ENCODE measurements at places on chromosomes 7 and 10. TPM values are rescaled to one million over a fixed set of nuclear protein-coding genes. Genes with fewer than 3 reads are reported as not detected.

HYAL4 gene
- not detected for total RNA-seq

OPALIN gene
- not detected for total RNA-seq

NFKB2 gene
- 251 TPM for total RNA-seq

SPDYE1 gene
- not detected for total RNA-seq

DNA sequence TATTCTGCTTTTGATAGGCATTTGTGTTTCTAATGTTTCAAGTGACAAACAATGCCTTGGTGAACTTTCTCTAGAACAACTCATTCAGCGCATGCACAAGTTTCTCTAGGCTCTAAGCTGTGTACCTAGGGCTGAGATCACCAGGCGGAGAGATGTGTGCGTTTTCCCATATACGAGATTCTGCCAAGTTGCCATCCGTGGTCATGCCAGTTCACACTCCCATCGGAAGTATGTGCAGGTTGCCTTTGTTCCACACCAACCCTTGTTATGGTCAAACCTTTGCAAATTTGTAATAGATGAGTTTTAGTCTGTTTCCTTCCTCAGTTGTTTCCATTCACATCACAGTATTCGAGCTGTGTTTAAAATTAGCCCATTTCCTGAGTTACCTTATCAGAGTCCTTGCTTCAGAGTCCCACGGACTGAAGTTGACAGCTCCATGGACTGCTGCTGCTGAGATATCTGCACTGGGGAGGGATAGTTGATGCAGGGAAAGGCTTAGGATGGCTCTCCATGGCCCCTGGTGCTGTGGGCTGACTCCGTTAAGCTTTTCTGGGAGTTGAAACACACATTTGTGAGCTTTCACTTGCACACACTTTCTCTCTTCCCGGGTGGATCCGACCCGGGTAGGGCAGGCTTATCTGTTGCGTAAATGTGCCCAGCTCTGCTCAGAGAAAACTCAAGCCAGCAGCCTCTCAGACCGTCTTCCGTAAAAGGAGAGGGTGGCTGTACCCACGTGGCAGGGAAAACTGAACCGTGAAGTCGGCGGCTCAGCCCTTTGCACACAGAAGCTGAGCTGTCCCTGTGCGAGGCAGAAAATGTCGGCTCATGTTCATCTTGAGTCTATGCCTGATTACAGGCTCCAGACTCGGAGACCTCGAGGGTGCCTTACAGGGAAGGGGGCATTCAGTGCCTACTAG, 49.4 kb downstream of the HK1 start:
- peaks cover 60% of the 10 kb centered on the region for H3K4me1 ChIP-seq
- DNase-seq = peak; percentile 35
- H3K27me3 ChIP-seq = no peaks in the 10 kb centered on the region
- H3K36me3 ChIP-seq = peaks cover 45% of the 10 kb centered on the region

GRCh38 chr7:16422103-16422435, 731 bp upstream of the CRPPA start:
- peaks cover 1% of the 10 kb centered on the region for H3K36me3 ChIP-seq
- peaks cover 24% of the 10 kb centered on the region for H3K4me1 ChIP-seq
- H3K27me3 ChIP-seq = no peaks in the 10 kb centered on the region
- no peak for DNase-seq

DNA sequence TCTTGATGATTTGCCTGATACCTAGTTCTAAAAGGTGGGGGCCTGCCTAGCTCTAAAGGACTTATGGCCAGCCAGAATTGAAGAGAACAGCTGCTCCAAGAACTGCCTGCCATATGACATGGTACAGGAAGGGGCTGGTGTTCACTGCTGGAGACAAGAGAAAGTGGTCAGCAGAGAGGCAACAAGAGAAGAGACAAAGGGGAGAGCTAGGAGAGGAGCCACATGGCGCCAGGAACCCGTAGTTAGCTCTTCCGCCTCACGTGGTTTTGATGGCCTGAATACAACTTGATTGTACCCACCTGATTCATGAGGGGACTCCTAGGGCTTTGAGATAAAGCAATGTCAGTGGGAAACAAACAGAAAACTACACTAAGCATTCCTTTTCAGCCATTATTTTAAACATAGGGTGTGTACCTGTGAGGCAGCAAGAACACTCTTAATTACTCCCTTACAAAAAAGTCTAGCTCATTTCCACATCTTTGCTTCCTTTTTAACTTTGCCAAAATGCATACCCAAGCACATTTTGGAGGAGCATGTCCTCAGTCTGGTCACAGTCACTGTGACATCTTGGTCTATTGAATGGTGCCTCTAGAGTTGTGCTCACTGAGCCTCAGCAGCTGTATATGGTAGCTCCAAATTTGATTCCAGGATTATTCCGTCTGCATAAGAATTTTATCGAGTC, 71.6 kb downstream of the CCDC71L start:
- H3K27me3 ChIP-seq = peaks cover 5% of the 10 kb centered on the region
- no peak for DNase-seq
- no peak overlapping the region for H3K27ac ChIP-seq
- H3K4me3 ChIP-seq = no peak overlapping the region
- H3K36me3 ChIP-seq = no peaks in the 10 kb centered on the region

- no peaks in the 10 kb centered on the region for H3K27me3 ChIP-seq
- no peak for DNase-seq
- H3K4me3 ChIP-seq = no peak overlapping the region
- H3K4me1 ChIP-seq = no peaks in the 10 kb centered on the region
- no peak overlapping the region for H3K27ac ChIP-seq
These were observed 81.3 kb downstream of the ZRANB1 start for GRCh38 chr10:125023255-125023654.

GRCh38 chr7:3725155-3726059, 424.4 kb downstream of the SDK1 start:
- H3K27ac ChIP-seq = no peak overlapping the region
- no peaks in the 10 kb centered on the region for H3K36me3 ChIP-seq
- H3K4me3 ChIP-seq = no peak overlapping the region
- H3K27me3 ChIP-seq = peaks cover 2% of the 10 kb centered on the region

DNA sequence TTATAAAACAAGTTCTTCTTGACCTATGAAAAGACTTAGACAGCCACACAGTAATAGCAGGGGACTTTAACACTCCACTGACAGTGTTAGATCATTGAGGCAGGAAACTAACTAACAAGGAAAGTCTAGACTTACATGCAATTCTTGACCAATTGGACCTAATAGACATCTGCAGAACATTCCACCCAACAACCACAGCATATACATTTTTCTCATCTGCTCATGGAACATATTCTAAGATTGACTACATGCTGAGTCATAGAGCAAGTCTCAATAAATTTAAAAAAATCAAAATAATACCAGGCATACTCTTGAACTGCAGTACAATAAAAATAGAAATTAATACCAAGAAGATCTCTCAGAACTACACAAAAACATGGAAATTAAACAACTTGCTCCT, 219.5 kb upstream of the HPS1 start:
- no peaks in the 10 kb centered on the region for H3K4me1 ChIP-seq

DNA sequence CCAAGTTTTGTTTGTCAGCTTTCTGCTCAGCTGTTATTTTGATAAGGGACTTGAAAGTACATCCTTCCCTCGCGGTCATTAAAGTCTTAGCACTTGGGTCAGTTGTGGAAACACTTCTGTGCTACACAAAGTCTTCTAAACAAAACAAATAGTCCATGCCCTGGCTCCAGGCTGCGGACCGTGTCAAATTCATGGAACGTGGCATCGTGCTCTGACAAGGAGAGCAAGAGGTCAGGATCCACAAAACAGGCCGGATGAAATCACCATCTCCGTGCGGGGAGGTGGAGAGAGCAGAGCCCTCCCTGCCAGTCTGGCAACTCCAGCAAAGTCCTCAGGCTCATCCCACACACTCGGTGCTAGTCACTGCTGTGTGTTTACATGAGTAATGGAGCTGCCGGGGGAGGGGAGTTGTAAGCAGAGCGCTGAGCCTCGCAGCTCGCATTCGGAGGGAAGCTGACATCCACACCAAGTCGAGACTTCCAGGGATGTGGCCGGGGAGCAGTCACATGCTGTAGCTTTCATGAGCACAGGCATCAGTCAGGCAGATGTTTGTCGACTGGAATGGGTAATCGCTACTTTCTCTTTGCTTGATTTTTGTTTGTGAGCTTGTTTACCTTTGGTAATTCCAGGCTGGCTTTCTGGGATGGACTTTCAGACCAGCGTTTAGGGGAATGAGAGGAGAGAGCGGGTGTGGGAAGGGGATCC, 147.6 kb downstream of the ARID5B start:
- H3K27me3 ChIP-seq = no peaks in the 10 kb centered on the region
- peaks cover 67% of the 10 kb centered on the region for H3K36me3 ChIP-seq
- peak; percentile 77 for DNase-seq
- H3K27ac ChIP-seq = peak overlapping the region; percentile 95

DNA sequence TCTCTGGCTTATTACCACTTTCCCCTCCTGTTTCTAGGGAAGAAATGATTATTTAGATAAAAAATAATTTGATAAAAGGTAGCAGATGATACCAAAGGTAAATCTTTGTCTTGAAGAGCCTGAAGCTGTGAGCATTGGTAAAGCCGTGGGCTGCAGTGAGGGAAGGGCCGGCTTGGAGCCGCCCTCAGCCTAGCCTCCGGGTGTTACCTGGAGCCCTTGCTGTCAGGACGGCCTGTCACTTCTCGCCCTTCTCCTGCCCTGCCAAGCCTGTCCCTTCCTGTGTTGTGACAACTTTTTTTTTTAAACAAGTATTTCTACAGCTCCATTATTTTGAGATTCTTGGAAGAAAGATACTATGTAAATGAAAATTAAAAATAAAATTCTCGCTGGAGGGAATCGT, 7.0 kb downstream of the CUX1 start:
- no peaks in the 10 kb centered on the region for H3K27me3 ChIP-seq
- DNase-seq = no peak
- no peak overlapping the region for H3K27ac ChIP-seq

- H3K27ac ChIP-seq = no peak overlapping the region
- no peaks in the 10 kb centered on the region for H3K36me3 ChIP-seq
- no peak overlapping the region for H3K4me3 ChIP-seq
- peaks cover 73% of the 10 kb centered on the region for H3K27me3 ChIP-seq
- H3K4me1 ChIP-seq = peaks cover 18% of the 10 kb centered on the region
These were observed 2.8 kb downstream of the EMX2 start for GRCh38 chr10:117545141-117546019.

GRCh38 chr7:5701085-5701914, 80.2 kb downstream of the RNF216 start:
- peaks cover 60% of the 10 kb centered on the region for H3K36me3 ChIP-seq
- DNase-seq = peak; percentile 87
- peaks cover 86% of the 10 kb centered on the region for H3K4me1 ChIP-seq
- H3K27ac ChIP-seq = peak overlapping the region; percentile 93
- H3K4me3 ChIP-seq = peak overlapping the region; percentile 34
- H3K27me3 ChIP-seq = no peaks in the 10 kb centered on the region

DNA sequence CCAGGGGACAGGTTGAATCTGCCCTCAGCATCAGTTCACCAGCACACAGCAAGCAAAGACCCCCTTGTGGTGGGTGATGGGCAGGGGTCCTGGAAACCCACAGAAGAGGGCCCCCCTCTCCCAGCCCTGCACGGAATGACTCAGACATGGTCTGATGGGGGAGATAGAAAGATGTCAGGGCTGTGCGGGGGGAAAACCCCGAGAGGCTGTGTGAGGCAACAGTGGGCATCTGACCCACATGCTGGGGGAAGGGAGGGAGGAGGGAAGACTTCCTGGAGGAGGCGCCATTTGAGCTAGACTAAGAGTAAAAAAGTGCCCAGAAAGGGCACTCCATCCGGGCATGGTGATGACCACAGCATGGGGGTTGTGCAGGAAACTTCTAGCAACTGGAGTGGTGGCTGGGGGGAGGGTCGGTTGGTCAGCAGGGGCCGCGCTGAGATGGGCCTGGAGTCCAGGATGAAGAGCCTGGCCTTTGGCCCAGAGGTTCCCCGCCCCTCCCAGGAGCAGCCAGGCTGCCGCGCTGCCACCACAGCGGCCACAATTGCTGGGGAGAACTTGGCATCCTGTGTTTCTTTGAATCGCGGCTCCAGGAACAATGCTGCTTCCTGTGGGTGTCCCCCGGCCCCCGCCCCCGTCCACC, 2.5 kb downstream of the LFNG start:
- H3K27ac ChIP-seq = peak overlapping the region; percentile 94

DNA sequence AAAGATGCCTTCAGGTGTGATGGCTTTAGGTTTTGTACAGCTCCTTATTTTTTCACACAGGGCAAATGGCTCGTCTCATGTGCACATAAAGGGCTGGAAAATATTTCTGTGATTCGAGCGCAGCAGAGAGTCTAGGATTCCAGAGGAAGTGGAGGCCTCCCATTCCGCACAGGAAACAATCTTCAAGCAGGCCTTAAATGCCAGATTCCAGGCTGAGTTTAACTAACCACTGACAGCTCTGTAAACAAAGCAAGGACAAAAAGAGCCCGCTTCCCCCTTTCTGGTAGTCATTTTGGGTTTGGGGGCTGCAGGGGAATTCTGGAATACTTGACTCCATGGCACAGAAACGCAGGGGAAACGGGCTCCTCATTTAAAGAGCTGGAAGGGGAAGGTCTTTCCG, 87.2 kb downstream of the CALD1 start:
- H3K27me3 ChIP-seq = no peaks in the 10 kb centered on the region
- H3K4me3 ChIP-seq = no peak overlapping the region
- H3K4me1 ChIP-seq = peaks cover 20% of the 10 kb centered on the region
- DNase-seq = no peak
- peaks cover 2% of the 10 kb centered on the region for H3K36me3 ChIP-seq
